ENCODE measurements at places on chromosomes 5 and 9. TPM values are rescaled to one million over a fixed set of nuclear protein-coding genes. Genes with fewer than 3 reads are reported as not detected.

GRCh38 chr5:173891308-173892116 lies 3.4 kb downstream of the CPEB4 start:
- H3K36me3 ChIP-seq: no peaks in the 10 kb centered on the region
- H3K4me3 ChIP-seq: peak overlapping the region; percentile 22
- peaks cover 13% of the 10 kb centered on the region for H3K27me3 ChIP-seq
- no peak overlapping the region for H3K27ac ChIP-seq
- DNase-seq: no peak

DNA sequence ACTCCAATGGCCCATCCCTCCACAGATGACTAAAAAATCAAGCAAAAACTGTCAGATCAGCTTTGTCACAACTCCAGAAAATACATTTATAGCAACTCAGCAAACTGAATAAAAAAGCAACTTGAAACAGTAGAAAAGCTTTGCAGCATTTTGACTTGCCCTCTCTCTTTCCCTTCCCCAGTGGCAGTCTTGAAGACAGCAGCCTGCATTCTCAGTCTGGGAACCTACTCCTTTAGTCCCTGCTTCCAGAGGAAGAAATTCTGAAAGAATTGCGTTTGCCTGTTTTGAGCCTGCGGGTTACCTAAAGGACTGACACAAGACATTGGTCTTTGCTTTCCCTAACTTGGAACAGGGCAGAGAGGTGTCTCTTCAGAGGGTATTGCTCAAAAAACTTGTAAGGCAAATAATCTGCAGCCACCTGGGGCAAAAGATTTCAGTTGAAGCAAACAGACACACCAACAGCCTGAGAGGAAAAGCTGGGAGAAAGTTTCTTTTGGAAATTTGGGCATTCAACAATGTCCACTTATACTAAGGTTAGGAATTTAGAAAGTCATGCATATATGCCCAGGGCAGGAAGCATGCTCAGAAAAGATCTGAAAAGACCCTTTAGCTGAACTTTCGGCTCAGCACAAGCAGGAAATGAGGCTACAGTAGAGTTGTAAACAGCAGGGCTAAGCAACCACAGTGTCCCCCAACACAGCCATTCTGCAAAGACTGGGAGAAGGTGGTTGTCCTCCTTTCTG lies 15.2 kb upstream of the SLC35D2 start:
- H3K4me3 ChIP-seq: no peak overlapping the region
- no peak for DNase-seq
- no peaks in the 10 kb centered on the region for H3K27me3 ChIP-seq
- H3K36me3 ChIP-seq: peaks cover 12% of the 10 kb centered on the region

- H3K27me3 ChIP-seq: no peaks in the 10 kb centered on the region
- H3K27ac ChIP-seq: no peak overlapping the region
- H3K4me1 ChIP-seq: peaks cover 21% of the 10 kb centered on the region
- no peak overlapping the region for H3K4me3 ChIP-seq
- no peaks in the 10 kb centered on the region for H3K36me3 ChIP-seq
These were observed 49.9 kb upstream of the GARNL3 start for GRCh38 chr9:127214421-127215267.

GRCh38 chr5:135508496-135509005 lies 27.2 kb downstream of the NEUROG1 start:
- no peak for DNase-seq
- peaks cover 17% of the 10 kb centered on the region for H3K4me1 ChIP-seq
- H3K4me3 ChIP-seq: peak overlapping the region; percentile 64
- peak overlapping the region; percentile 22 for H3K27ac ChIP-seq
- no peaks in the 10 kb centered on the region for H3K36me3 ChIP-seq

DNA sequence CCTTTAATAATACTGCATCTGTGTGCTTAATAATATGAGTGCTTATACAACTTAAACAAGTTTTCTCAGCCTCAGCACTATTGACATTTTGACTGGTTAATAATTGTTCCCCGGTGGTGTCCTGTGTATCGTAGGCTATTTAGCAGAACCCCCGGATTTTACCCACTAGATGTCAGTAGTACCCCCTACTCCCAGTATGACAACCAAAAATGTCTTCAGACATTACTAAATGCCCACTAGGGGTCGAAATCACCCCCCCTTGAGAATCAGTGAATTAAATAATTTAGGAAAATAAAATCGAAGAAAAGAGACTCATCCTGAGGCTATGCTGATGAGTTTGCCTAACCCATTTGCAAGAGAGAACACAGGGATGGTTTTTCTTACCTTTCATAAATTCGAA lies 166.3 kb downstream of the ATP10B start:
- peaks cover 9% of the 10 kb centered on the region for H3K27me3 ChIP-seq
- no peak overlapping the region for H3K4me3 ChIP-seq
- DNase-seq: no peak
- no peak overlapping the region for H3K27ac ChIP-seq

DNA sequence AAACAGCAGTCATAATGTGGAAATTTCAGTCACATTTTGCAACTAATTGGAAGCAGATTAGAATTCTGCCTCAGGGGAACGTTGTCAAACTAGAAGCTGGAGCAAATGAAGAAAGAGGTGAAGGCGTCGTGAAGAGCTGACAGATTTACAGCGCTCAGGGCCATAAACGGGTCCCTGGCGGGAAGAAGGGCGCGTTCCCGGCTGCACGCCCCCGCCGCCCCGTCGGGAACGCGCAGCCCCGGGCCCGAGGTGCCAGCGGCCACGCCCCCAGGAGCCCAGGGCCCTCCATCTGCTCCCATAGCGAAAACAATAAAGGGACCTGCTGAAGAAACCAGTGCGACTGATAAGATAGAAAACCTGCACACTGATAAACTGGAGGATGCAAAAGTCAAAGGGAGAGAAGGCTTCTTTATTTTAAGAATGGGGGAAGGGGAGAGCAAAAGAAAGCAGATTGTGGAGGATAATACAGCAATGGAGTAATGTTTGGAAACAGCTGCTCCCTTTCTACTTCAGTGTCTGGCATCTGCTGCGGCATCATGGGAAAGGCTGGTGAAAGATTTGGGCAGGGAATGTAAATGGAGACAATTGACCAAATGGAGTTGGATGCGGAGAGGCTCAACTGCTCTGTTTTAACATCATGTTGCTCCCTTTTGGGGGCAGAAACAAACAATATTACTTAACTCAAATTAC lies 11.1 kb downstream of the ZNF608 start:
- DNase-seq: no peak
- no peaks in the 10 kb centered on the region for H3K36me3 ChIP-seq
- no peak overlapping the region for H3K27ac ChIP-seq
- H3K4me3 ChIP-seq: peak overlapping the region; percentile 55
- no peaks in the 10 kb centered on the region for H3K27me3 ChIP-seq

- no peak overlapping the region for H3K4me3 ChIP-seq
- H3K27me3 ChIP-seq: no peaks in the 10 kb centered on the region
- no peak for DNase-seq
- H3K4me1 ChIP-seq: peaks cover under 1% of the 10 kb centered on the region
These were observed 485.4 kb upstream of the CLINT1 start for GRCh38 chr5:158344376-158344775.

- peaks cover 3% of the 10 kb centered on the region for H3K27me3 ChIP-seq
- H3K4me1 ChIP-seq: peaks cover 17% of the 10 kb centered on the region
- H3K4me3 ChIP-seq: no peak overlapping the region
- peaks cover 2% of the 10 kb centered on the region for H3K36me3 ChIP-seq
- H3K27ac ChIP-seq: no peak overlapping the region
These were observed 99.8 kb downstream of the ARRDC3 start for GRCh38 chr5:91283326-91283725.

- H3K4me3 ChIP-seq: peak overlapping the region; percentile 20
- DNase-seq: no peak
- H3K27ac ChIP-seq: no peak overlapping the region
These were observed 1.0 kb downstream of the FAM221B start for GRCh38 chr9:35827486-35827885.

DNA sequence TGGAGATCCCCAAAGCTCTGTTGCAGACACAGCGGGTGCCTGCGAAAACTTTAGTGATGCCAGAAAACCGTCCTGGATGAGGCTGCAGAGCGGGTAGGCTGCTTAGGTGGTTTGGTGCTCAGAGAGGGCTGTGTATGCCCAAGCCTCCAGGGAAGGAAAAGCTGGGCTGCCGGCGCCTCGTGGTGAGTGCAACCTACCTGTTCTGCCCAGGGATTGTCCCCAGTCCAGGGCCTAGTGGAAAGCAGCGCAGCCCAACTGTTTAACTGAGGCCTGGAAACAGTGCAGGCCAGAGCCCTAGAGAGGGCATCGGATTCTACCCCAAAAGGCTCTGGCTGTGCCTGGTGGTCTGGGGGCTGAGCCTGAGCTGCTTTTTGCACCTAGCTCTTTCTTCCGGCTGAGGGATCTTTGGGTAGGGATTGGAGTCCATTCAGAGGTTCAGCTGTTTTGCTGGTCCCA lies 2.8 kb downstream of the LMX1B start:
- no peak for DNase-seq
- no peak overlapping the region for H3K27ac ChIP-seq
- H3K27me3 ChIP-seq: peaks cover 89% of the 10 kb centered on the region
- H3K4me3 ChIP-seq: no peak overlapping the region
- peaks cover 25% of the 10 kb centered on the region for H3K4me1 ChIP-seq

DNA sequence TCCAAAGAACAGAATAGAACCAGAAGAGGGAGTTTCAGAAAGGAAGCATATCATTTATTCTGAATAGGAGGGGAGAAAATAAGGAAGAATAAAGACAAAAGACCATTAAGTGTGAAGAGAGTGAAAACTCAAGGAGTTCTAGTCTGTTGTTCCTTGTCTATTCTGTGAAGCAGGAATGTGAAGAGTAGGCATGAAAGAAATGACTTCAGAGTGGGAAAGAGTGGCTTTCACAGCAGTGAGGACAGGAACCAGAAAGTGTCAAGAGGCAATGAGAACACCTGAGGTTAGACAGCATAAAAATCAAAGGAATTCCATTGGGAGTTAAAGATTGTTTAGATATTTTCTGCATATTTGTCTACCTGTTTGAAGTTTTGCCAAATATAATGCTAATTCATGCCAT lies 768.8 kb upstream of the GRAMD2B start:
- DNase-seq: no peak
- H3K4me3 ChIP-seq: no peak overlapping the region
- no peaks in the 10 kb centered on the region for H3K36me3 ChIP-seq
- H3K27me3 ChIP-seq: no peaks in the 10 kb centered on the region
- no peak overlapping the region for H3K27ac ChIP-seq
- peaks cover 37% of the 10 kb centered on the region for H3K4me1 ChIP-seq

- H3K4me3 ChIP-seq: no peak overlapping the region
- no peak overlapping the region for H3K27ac ChIP-seq
- H3K27me3 ChIP-seq: no peaks in the 10 kb centered on the region
- peaks cover 5% of the 10 kb centered on the region for H3K4me1 ChIP-seq
- no peaks in the 10 kb centered on the region for H3K36me3 ChIP-seq
- DNase-seq: no peak
These were observed 118.9 kb upstream of the ADRA1B start for GRCh38 chr5:159797261-159797970.

GRCh38 chr9:79945016-79945415 lies 373.3 kb downstream of the TLE4 start:
- H3K4me1 ChIP-seq: no peaks in the 10 kb centered on the region
- H3K36me3 ChIP-seq: no peaks in the 10 kb centered on the region
- H3K27ac ChIP-seq: no peak overlapping the region
- H3K27me3 ChIP-seq: peaks cover 1% of the 10 kb centered on the region
- H3K4me3 ChIP-seq: no peak overlapping the region
- no peak for DNase-seq

DAB2 gene
- total RNA-seq: 58.1 TPM

NKD2 gene
- total RNA-seq: 52.8 TPM

KLF4 gene
- 17.0 TPM for total RNA-seq

IL13 gene
- total RNA-seq: 0.50 TPM

CSF1R gene
- 0.27 TPM for total RNA-seq

LIFR gene
- 62.4 TPM for total RNA-seq

ROR2 gene
- total RNA-seq: 36.7 TPM

C8G gene
- total RNA-seq: 1.5 TPM

AGPAT2 gene
- 36.1 TPM for total RNA-seq
